ENCODE measurements at places on chromosomes 2 and 18.

DNA sequence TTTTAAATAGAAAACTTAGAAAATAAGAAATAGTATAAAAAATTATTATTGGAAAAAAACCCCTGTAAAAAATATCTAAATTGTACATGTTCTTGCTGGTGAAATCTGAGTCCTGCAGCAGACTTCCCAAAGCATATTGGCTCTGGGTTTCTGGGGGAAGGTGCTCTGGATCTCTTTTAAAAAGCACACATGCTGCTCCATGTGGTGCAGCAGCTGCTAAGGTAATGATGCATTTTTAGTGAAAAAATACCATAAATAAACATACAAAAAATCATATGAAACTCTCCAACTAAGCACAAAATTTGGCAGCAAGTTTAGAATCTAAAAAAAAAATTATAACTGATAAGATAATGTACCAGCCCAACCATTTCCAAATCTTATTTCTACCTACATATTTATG is 216.5 kb downstream of the GPD2 start:
- no peak for DNase-seq

- DNase-seq: no peak
These were observed 181.3 kb upstream of the SRD5A2 start for GRCh38 chr2:31762085-31762484.

GRCh38 chr2:41912776-41913175 is 135.0 kb upstream of the PKDCC start:
- DNase-seq: no peak

- DNase-seq: peak; percentile 24
These were observed 53.1 kb downstream of the HS1BP3 start for GRCh38 chr2:20597860-20598183.

DNA sequence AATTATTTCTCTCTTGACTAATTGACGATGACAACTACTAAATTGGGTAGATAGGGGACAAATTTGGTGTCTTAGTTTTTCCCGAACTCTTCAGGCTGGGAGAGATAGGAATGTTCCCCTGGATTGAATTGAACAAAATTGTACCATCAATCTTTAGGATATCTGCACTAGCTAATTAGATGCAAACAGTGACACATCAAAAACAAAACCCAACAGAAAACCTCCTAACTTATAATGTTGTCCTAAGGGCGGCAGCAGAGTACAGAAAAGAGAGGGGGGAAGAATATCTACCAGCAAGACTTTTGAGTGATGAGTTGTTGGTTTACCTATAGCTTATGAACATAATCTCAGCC is 342.9 kb downstream of the INSIG2 start:
- no peak for DNase-seq

DNA sequence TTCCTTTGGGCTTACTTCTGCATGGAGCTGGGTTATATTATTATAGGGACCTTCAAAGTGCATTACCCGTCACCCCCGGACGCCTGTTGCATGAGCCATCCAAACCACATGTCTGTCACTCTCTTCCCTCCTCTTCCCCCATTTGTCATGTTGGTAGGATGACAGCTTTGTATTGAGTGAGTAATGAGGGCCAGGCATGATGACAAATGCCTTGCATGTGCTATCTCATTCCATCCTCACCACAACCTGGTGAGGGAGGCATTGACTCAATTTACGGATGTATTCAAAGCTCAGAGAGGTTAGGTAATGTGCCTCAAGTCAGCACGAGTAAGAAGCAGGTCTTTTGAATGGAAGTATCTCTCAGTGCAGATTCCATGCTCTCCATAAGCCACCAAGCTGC is 510.5 kb upstream of the TNP1 start:
- no peak for DNase-seq

- no peak for DNase-seq
These were observed 45.1 kb downstream of the TET3 start for GRCh38 chr2:74029714-74030397.

DNA sequence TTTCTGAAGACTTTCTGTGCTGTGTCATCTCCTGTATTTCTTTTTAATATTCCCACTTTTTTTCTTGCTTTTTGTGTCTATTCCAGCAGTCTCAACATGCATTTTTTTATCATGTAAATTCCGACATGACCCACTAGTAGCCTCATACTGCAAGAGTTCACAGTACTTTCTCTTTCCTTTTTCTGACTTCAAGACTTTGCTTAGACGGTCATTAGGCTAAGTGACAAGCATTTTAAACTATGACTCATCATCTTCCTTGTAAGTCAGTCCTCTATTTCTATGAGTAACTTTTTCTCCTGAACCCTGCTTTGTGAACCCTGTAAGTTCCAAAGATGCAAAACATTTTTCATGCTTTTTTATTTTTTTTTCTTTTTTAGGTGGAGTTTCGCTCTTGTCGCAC is 381.2 kb downstream of the TXNL1 start:
- DNase-seq: no peak

DNA sequence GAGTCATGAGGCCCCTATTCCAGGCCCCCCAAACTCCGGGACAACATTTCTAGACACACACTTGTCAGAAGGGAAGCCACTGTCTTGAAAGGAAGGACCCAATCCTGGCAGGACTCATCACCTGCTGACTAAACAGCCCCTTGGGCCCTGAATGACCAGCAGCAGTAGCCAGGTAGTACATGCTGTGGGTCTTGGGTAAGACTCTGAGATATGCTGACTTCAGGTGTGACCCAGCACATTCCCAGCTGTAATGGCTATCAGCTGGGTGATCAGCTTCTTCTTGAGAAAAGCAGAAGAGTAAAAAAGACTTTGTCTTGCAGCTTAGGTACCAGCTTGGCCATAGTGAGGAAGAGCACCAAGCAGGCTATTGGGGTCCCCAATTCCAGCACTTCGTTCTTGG is 35.6 kb downstream of the CLHC1 start:
- no peak for DNase-seq

- no peak for DNase-seq
These were observed 679.2 kb downstream of the CNTNAP5 start for GRCh38 chr2:124704071-124704925.

GRCh38 chr2:66897691-66898150 is 462.8 kb downstream of the MEIS1 start:
- no peak for DNase-seq

DNA sequence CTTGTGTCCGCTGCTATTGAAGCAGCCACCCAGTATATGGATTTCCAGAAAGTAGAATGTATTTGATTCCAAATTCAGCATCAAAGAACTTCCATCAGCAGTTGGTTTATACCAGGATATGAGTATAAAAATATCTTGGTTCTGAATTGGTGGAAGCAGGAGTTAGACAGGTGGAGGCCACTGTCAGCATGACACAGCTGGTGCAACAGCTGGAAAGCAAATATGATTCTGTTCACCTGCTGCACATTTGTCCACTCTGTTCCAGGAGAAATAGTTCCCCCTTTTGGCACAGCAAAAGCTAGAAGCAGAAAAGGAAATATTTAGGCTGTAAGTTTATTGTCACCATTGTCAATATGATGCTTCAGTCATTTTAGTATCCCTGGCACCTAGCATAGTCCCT is 41.2 kb downstream of the KIAA2012 start:
- DNase-seq: no peak

DNA sequence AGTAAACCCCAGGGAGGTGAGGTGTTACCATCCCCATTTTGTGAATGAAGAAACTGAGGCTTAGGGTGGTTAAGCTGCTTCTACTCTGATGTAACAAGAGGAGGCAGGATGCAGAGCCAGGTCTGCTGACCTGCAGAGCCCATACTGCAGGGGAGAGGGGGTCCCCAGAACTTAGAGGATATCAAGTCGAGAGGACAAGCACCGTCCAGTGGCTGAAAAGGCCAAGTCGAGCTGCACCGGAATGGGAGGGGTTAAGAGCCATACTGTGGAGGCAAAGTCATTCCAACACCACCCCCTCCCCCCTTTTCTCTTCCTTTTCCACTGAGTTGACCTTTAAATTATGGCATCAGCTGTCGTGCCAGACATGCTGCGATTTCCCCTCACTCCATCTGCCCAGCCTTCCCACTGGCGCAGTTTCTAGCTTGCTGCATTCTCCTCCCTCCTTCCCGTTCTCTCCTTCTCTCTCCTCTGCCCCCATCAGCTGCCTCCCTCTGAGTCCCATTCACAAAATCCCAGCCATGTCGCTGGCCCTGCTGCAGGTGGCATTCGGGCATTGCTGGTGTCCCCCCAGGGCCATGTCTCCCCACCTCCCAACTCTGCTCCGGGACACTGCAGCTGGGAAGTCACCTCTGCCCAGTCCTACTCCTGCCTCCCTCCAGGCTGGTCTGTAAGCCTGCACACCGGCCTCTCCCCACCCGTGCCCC is 346.9 kb downstream of the DYSF start:
- DNase-seq: peak; percentile 39

GRCh38 chr2:235605312-235606003 is 111.6 kb downstream of the AGAP1 start:
- DNase-seq: no peak

DNA sequence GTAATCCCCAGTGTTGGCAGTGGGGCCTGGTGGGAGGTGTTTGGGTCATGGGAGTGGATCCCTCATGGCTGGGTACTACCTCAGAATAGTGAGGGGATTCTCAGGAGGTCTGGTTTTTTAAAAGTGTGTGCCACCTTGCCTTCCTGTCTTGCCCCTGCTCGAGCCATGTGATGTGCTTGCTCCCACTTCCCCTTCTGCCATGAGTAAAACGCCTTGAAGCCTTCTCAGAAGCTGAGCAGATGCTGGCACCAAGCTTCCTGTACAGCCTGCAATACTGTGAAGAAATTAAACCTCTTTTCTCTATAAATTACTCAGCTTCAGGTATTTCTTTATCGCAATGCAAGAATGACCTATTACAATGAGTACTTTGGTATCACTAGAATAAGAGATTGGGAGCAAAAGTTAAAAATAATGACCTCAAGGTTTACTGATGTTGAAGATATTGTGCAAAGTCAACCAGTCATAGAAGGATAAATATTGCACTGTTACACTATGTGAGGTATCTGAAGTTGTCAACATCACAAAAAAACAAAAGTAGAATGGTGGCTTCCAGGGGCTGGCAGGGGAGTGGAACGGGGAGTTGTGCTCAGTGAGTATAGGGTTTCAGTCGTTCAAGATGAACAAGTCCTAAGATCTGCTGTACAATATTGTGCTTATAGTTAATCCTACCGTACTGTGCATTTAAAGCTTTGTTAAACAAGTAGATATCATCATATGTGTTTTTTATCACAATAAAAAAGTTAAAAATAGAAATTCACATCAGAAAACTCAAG is 938.3 kb upstream of the CNTNAP5 start:
- no peak for DNase-seq

DNA sequence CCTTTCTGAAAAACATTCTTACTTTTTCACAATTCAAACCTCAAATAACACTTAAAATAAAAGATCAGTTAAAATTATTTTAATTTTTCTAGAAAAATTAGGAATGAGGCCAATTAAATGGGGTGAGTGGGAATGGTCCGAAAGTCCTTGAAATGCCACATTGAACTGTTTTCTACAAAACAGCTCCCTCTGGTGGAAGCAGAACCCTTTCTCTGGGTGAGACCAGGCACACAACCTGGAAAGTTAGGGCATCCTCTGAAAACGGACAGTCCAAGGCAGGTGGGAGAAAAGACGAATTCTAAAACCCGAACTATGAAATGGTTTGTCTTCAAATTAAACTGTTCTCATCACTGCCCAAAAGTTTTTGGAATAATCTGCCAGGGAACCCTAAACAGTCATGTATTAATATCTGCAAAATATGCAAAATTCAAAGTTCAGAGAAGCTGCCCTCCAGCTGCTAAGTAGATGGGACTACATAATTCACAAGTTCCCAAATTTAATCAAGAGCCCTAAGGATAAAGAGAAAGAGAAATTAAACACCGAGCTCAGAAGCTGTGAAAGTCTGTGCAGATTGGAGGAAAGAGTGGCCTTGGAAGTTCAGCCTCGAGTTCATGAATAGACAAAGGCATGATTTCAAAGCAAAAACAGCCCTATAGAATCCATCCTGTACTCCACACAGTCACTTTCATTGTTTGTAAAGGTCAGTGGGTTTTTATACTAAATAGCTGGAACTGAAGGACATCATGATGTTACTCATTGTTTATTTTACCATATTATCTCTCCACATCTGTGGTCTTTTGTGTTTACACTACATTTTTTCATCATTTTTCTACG is 108.3 kb downstream of the PIEZO2 start:
- DNase-seq: no peak

DNA sequence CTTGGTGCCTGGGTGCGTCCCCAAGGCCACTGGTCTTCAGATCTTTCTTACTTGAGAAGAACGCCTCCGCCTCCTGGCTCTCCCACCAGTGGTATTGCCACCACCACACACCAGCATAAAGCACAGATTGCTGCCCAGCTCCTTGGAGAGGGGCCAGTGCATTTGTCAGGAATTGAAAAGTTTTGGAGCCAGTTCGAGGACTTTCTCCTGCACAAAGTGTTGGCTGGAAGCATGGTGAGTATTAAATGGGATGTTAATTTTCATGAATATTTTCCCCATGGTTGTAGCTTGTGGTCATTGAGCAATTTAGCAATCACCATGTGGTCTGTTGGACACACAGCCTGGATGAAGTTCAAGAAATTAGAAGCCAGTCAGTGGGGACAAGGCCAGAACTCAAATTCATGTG is 684.6 kb upstream of the FANCL start:
- DNase-seq: no peak

- no peak for DNase-seq
These were observed 858.5 kb upstream of the PIK3C3 start for GRCh38 chr18:41096504-41096903.

DNA sequence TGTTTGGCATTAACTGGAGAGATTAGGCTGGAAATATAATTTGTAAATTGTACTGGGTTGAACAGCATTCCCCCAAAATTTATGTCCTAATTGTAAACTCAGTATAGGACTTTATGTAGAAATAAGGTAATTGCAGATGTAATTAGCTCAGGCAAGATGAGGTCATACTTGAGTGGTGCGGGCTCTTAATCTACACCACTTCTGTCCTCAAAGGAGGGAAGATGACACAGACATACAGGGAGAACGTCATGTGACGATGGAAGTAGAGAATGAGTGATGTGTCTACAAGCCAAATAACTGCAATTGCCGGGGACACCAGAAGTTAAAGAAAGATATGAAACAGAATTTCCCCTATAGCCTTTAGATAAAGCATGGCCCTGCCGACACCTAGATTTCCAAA is 1501.1 kb upstream of the PIK3C3 start:
- no peak for DNase-seq

GRCh38 chr2:98560256-98560771 is 48.0 kb downstream of the COA5 start:
- DNase-seq: peak; percentile 52

DNA sequence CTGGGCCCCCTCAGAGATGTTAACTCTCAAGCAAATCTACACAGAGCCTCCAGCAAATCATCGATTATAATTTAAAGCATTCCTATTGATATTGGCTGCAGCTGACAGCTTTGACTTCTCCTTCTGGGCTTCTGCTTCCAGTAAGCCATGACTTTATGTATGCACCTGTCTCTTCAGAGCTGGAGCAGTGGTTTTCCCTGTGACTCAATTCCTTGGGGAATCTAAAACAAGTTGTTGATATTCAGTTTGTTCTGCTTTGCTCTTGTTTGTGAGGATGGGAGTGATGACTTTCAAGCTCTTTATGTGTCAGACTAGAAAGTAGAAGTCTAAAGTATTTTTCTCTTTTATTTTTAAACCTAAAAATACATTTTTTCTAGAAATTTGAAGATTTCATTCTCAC is 45.1 kb upstream of the TNP1 start:
- no peak for DNase-seq

Data from activated effector memory CD4-positive, alpha-beta T cell treated with anti-CD3 and anti-CD28 coated beads, Interleukin-2, amount 50 U/mL, for 16 hours (primary cell).